ENCODE measurements at places on chromosomes 3 and 15.

- no peak for DNase-seq
Measured at GRCh38 chr3:65958216-65958615, 80.5 kb downstream of the MAGI1 start.

DNA sequence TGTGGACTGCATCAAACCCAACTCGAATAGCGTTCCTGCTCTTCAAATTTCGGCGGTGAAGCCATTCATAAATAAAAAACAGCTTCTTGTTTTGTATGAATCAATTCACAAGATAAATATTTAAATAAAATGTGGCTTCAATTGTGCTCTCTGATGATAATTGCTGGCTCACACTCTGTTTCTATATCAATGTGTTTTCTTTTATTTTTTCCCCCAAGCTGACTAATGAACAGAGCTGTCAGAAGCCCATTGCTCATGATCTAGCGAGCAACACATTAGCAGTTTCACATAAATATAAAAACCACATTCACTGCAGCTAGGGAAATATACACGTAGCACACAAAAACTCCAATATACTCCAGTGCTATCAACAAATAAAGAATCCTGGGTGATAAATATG is 45.0 kb upstream of the FOXP1 start:
- no peak for DNase-seq

- DNase-seq, result no peak
Measured at GRCh38 chr15:70906842-70907241, 14.2 kb downstream of the LRRC49 start.

DNA sequence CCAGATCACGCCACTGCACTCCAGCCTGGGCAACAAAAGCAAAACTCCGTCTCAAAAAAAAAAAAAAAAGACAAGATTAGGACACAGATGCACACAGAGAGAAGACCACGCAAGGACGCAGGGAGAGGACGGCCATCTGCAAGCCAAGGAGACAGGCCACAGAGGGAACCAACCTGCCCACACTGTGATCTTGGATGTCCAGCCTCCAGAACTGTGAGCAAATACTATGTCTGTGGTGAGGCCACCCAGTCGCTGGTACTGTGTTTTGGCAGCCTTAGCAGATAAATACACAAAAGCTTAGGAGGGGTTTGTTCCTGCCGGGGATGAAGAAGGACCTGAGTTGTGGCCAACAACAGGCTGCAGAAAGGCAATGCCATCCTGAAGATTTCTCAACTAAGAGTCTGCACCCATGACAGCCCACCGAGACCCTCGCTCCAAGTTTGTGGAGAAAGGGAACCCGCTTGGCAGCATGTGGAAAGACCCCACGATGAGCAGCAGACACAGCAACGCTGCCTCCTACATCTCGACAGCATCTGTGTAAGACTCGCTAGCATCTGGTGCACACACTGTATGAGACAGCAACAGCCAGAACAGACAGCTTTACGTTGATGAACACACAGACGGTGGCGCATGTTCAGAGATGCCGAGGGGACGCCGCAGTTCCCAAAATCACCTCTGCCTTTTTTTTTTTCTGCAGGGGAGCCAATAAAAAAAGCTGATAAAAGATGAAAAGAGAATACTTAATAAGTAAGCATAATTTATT is 13.7 kb downstream of the CYFIP1 start:
- DNase-seq, result no peak

DNA sequence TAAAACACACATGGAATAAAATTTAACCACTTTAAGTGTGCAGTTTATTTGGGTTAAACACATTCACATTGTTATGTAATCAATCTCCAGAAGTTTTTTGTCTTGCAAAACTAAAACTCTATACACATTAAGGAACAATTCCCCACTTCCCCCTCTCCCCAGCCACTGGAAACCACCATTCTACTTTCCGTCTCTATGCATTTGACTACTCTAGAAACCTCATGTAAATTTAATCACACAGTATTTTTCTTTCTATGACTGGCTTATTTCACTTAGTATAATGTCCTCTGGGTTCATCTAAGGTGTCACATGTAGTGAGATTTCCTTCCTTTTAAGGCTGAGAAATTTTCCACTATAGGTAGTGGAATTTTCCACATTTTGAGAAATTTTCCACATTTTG is 568.7 kb upstream of the UBE2E2 start:
- no peak for DNase-seq

All from BJ (cell line).